ENCODE measurements at places on chromosomes 12 and 14. TPM values are rescaled to one million over a fixed set of nuclear protein-coding genes. Genes with fewer than 3 reads are reported as not detected.

Gene LRRC10
- not detected for total RNA-seq

Gene JDP2
- total RNA-seq, result 18.5 TPM

Gene GLI1
- 0.72 TPM for total RNA-seq

Gene CIDEB
- total RNA-seq, result 27.4 TPM

Gene SERPINA9
- total RNA-seq, result 0.12 TPM

Gene RGS6
- 0.52 TPM for total RNA-seq

Gene SERPINA3
- total RNA-seq, result 22.9 TPM
